ENCODE measurements at places on chromosomes 7 and 10. TPM values are rescaled to one million over a fixed set of nuclear protein-coding genes. Genes with fewer than 3 reads are reported as not detected.

GRCh38 chr10:24209432-24209771, 464 bp downstream of the KIAA1217 start:
- DNase-seq = no peak

GRCh38 chr7:121369462-121369861, 26.6 kb downstream of the FAM3C start:
- no peak for DNase-seq

DNA sequence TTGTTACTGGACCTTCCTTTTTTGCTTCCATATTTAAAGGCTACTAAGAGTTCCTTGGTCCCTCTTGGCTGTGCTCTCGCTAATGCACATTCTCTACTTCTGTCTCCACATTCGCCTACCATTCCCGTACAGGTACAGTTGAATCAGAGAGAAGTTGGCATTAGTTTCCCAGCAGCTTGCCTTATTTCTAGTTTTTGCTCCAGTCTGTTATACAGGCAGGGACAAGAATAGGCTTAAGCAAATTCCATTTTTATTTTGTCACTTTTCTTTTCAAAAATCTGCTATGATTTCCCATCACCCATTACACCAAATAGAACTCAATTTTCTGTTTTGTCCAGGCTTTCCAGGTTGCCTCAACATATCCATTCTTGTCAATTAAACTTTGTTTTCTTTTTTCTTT, 29.9 kb downstream of the DYNC1I1 start:
- DNase-seq = no peak

GRCh38 chr10:8439040-8439439, 384.6 kb downstream of the GATA3 start:
- no peak for DNase-seq

DNA sequence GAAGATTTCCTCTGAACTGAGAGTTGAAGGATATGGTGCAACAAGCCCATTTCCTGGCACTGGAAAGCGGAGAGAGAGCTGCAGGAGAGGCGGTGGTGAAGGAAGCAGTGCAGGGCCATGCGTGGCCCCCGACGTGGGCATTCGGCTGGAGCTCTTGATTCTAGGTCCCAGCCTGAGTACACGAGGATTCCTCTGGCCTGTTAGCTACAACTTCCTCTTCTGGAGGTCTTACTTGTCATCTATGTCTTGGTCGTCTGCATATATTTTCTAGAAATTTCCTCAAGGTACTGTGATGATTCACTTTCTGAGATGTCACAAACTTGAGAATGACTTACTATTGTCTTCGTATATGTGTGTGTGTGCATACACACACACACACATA, 59.2 kb upstream of the JAZF1 start:
- no peak for DNase-seq

DNA sequence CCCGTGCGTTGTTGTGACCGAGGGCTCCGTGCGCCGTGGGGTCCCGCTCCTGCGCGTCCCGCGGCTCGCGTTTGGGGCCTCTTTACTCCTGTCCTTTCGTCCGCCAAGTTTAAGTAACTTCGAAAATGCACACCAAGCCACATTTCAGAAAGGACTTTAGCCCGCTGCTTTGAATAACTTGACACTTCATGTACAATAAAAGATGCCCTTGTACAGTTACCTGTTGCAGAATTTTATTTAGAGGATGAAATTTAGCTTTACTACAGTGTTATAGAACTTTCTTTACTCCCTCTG, 459 bp downstream of the SUGCT start:
- no peak for DNase-seq

DNA sequence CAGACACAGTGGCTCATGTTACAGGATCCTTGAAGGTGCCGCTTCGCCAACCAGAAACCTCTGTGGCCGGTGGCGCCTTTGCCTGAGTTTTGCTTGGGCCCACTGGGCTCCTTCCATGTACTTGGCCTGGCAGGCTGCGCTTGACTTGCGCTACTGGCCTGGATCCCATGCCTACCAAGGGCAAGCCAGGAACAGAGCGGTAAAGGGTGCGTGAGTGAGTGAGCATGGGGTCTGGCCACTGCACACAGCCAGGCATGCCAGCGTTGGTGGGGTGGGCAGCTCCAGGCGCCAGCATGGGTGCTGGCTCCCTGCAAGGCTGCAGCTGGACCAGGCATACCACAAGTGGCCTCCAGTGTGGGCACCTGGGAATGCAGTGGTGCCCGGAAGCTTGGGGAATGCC, 16.3 kb upstream of the TSPAN15 start:
- no peak for DNase-seq

GRCh38 chr7:13742126-13742525, 247.3 kb downstream of the ETV1 start:
- DNase-seq = no peak

- peak; percentile 61 for DNase-seq
These were observed 32.0 kb downstream of the PSMC2 start for GRCh38 chr7:103379270-103379975.

DNA sequence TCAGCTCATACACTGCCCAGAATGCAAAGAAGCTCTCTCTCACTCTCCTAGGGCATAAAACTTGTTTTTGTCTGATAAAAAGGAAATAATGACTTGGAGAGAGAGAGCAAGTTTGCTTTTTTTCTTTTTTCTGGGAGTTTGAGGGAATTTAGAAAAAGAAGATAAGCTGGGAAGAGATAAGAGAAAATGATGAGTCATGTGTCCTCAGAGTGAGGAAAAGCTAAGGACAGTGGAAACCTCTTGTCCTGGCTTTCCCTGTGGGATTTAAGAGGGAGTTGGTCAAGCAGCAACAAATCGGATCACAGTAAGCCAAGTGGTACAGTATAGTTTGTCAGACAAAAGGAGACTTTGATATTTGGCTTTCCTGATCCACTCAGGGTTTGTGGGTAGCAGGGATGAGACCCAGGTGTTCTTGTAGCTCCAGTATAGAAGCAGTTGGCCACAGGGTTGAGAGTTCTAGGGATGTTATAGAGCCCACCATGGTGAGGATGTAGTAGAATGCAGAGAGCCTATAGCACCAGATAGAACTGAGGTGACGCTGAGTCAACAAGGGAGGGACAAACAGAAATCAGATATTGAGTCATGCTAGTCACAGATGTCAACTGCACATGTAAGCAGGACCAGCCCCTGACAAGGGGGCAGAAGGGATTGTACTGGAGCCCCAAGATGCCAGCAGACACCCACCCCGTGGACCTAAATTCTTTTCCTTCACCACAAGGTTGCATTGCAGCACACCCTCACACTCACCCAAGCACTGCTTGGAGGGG, 219.3 kb upstream of the TAC1 start:
- DNase-seq = no peak

DNA sequence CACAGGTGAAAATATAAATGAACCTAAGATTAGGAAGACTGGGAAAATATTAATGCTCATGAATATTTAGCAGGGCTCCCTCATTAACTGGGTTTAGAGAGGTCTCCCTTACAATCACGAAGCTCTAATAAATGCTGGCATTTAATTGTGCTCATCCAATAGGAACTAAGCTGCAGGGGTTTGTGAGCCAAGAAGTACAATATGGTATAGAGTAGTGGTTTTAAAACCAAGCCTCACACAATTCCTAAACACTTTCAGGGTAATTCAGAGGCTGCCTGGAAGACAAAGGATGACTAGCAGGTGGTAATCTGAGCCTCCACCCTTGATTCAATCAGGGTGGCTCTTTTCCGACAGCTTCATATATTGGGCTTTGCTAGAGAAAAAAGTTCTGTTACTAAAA, 103.3 kb downstream of the GPAM start:
- no peak for DNase-seq

DNA sequence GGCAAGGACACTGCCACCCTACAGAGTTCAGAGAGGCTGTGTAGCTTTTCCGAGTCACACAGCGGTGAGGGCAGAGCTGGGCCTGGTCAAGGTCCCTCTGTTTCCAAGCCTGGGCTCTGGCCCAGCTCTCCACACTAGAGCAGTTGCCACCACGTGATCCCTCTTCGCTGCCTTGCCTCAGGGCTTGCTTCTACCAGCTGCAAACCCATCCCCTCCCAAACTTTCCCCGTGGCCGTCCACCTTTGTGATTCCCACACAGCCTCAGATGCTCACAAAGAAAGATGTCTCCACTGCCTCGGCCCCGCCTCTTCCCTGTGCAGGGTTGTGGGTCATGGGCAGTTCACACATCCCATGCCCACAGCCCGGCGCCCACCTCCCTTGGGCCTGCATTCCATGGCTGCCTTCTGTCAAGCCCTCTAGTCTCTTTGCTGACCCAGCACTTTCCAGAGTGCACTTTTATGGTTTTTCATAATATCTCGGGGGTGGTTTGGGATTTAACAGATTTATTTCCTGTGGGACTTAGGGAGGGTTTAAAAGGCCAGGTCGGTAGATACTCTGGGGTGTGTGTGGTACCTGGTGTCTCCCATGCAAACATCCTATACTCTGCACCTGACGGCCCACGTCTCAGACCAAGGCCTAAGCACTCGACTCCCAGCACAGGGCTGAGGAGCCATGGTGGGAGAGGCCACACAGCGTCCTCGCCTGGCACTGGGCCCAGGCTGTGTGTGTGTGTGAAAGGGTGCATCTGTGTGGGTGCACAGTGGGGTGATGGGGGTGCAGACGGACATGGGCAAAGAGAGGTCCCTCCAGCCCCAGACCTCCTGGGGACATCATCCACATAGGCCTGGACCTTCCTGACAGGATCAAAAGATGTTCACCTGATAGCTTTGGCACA, 59.6 kb downstream of the PKD1L1 start:
- DNase-seq = no peak

DNA sequence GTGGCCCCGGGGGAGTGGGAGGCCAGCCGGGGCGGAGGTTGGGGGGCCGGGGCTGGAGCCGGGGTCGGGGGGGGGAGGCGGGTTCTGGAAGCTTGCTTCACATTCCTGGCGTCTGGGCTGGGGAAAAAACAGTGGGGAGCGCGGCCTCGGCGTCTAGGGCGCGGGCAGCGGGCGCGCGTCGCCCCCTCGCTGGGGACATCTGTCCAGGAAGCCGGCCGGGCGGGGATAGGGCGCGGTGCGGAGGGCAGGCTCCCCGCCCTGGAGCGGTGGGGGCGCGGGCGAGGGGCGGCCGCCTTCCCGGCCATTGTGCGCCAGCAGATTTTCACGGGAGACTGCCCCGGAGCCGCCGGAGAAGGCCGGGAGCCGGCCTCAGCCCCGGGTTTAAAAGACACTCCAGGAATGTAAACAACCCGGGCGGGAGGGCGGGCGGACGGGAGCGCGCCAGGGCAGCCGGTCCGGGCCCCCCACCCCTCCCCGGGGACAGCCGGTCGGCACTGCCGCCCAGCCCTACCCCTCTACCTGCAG, 1.4 kb downstream of the ZMIZ1 start:
- DNase-seq = no peak

GRCh38 chr10:19772972-19773371, 43.3 kb upstream of the PLXDC2 start:
- DNase-seq = no peak

GRCh38 chr10:76291885-76292284, 860.5 kb downstream of the LRMDA start:
- DNase-seq = no peak

DNA sequence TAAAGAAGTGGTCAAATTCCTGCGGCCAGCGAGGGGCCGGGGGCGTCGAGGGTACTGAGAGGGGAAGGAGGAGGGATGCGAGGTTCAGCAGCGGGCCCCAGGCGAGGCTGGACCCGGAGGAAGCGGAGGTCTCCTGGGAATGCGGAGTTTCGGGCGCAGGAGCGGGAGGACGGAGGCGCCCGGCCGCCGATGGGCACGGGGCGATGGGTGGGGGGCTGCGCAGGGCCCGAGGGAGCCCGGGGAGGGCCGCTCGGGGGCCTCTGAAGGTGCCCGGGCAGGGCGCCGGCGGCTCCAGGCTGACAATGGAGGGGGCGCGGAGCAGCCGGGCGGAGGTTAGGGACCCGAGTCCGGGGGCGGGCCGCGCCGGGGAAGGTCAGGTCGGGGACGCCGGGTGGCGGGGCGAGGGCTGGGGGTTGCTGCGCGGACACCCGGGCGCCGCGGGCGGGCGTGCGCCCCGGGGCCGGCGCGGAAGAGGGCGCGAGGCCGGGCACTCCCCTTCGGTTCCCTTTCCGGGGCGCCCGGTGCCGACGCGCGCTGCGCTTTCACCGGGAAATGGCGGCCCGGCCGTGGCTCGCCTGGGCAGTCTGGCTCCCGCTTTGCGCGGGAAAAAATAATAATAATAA, 683 bp downstream of the MACROH2A2 start:
- no peak for DNase-seq

DNA sequence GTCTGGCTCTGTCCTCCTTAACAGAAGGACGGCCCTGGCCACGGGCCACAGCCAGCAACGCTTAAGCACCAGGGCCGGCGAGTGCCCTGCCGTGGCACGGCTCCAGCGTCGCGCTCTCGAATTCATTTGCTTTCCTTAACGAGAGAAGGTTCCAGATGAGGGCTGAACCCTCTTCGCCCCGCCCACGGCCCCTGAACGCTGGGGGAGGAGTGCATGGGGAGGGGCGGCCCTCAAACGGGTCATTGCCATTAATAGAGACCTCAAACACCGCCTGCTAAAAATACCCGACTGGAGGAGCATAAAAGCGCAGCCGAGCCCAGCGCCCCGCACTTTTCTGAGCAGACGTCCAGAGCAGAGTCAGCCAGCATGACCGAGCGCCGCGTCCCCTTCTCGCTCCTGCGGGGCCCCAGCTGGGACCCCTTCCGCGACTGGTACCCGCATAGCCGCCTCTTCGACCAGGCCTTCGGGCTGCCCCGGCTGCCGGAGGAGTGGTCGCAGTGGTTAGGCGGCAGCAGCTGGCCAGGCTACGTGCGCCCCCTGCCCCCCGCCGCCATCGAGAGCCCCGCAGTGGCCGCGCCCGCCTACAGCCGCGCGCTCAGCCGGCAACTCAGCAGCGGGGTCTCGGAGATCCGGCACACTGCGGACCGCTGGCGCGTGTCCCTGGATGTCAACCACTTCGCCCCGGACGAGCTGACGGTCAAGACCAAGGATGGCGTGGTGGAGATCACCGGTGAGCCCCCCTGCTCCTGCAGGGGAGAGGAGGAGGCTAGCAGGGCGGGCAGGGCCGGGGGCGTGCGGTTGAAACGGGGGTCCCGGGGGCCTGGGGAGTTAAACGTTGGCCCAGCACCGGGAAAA, at the start of gene HSPB1:
HSPB1 (plus strand) TSS at position 327 of the 855 bp plus-strand sequence; CDS start at position 367, 40 bp downstream.
- no peak for DNase-seq

- DNase-seq = no peak
These were observed 97.8 kb downstream of the SLC37A3 start for GRCh38 chr7:140300243-140301136.

- peak; percentile 42 for DNase-seq
These were observed 1.3 kb downstream of the HHEX start for GRCh38 chr10:92690915-92691590.

DNA sequence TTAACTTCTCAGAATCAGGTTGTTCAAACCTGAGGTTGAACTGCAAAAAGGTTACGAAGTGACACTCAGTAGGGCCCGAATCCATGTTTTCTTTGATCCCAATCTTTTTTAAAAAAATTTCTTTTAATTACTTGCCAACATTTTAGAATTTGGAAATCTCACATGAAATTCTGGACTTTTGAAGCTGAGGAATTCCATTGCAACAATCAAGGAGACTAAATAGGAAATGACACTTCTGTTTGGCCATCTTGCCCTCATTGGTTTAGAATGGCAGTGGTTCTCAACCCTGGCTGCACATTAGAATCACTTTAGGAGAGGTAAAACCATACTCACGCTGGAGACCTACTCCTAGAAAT, 471 bp upstream of the TOMM7 start:
- DNase-seq = peak; percentile 54

Gene UMAD1
- total RNA-seq = 15.2 TPM

Gene SMO
- 0.11 TPM for total RNA-seq

Gene AMPH
- total RNA-seq = not detected

Gene ITPRID1
- not detected for total RNA-seq

Gene LRRC17
- total RNA-seq = not detected

Gene SPDYE6
- total RNA-seq = not detected

Gene CLDN4
- total RNA-seq = not detected

Gene CCL24
- total RNA-seq = not detected

Gene HOXA4
- total RNA-seq = 0.79 TPM

Gene FOXP2
- not detected for total RNA-seq
